H1 (cell line): ENCODE measurements at places on chromosomes 13 and 19.

DNA sequence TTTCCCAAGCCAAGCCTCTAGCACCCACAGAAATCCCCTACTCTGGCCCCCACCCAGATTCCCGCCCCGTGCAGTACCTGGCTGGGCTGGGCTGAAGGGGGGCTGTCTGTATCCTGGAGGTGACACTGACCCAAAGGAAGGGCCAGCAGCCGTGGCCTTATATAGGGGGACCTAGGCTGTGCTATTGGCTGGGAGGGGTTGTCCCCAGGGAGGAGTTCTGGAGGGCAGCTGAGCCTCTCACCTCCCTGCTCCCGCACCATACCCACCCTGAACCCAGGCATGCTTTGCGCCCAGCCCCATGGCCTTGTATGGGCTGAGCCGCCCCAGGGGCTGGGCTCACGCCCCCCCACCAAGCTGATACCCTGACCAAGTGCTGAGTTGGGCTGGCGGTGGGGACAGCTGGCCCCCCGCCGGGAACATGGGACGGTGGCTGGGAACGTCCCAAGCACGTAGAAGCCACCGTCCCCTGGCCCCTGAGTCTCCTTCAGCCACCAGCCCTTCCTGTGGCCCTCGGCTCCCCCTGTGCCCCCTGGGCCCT, at the start of gene CKM:
CKM (minus strand) TSS at position 132 of the 538 bp plus-strand sequence. CDS start 3,162 bp downstream, outside the sequence.
- no peak for DNase-seq

- DNase-seq = no peak
Observed at GRCh38 chr13:35593651-35594050, 117.2 kb upstream of the MAB21L1 start.

GRCh38 chr19:55986487-55986886, at the start of gene NLRP5:
NLRP5 (plus strand) TSS chr19:55986775.
- DNase-seq = no peak

DNA sequence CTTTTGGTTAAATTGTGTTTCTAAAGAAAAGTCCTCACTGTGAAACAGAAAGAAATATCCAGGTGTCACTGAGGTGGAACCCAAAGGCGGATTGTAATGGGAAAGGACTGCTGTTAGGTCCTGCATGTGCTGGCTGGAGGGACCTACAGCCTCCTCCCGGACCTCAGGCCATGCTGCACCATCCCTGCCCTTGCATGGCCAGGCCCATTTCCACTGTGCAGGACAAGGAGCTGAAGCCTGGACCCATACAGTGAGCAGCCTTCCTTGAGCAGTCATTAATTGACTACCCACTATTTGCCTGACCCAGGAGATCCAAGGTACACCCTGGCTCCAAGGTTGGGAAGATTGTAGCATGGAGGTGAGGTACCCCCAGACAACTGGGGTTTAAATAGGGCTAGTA, 17.6 kb downstream of the VSTM2B start:
- DNase-seq = no peak

DNA sequence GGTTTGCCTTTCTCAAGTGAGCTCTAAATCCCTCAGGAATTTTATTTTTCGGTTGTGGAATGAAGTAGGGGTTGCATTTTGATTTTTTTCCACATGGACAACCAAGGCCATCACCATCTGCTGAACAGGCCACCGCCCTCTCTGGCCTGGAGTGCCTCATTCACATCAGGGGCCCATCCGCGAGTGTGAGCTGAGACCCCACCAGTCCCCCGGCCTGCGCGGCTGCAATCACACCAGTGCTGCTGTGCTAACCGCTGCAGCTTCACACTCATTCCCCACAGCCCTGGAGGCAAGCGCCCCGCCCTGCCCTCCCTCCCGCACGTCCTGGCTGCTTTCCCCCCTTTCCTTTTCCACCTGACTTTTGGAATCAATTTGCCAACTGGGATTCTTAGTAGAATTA, 35.7 kb upstream of the ARHGEF7 start:
- DNase-seq = no peak

DNA sequence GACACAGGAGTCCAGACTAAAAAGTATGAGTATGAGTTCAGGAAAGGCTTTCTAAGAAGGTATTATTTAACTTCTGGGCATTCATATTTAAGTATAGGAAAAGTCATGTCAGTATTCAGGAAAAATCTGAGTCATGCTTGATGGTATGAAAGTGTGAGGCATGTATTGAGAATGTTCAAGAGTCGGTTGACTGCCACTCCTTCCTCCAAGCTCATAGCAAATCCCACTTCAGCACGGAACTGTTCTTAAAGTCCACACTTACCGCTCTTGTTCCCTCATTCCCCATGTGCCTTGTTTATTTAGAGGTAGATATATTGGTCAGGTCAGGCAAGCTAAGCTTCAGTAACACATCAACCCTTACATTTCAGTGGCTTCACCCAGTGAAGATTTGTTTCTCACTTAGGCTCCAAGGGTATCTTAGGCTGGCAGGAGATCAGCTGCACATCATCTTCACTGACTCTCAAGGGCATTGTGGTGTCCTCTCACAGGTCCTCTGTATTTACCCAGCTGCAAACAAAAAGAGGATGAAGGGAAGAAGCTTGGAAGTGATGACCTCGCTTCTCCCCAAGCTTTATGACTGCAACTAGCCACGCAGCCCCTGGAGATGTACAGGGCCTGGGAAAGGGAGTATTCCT, 1189.2 kb downstream of the EFNB2 start:
- DNase-seq = no peak

- DNase-seq = no peak
Observed at GRCh38 chr19:35845215-35846037, 6.9 kb downstream of the NPHS1 start.

- DNase-seq = peak; percentile 80
Observed at GRCh38 chr19:6464070-6464873, at the start of gene CRB3. CRB3 (plus strand) TSS chr19:6464271; CDS start chr19:6464702, 431 bp downstream.

GRCh38 chr13:32019612-32020233, 11.9 kb upstream of the FRY start:
- no peak for DNase-seq

DNA sequence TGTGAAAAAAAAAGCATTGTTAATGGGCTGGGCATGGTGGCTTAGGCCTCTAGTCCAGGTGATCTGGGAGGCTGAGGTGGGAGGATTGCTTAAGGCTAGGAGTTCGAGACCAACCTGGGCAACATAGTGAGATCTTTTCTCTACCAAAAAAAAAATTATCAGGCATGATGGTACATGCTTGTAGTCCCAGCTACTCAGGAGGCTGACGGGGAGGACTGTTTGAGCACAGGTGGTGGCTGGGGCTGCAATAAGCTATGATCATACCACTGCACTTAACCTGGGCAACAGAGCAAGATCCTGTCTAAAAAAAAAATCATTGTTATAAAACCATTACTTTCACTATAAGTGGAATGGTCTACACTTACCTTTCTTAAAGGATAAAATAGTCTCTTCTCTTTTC, 30.4 kb downstream of the GPC6 start:
- no peak for DNase-seq

DNA sequence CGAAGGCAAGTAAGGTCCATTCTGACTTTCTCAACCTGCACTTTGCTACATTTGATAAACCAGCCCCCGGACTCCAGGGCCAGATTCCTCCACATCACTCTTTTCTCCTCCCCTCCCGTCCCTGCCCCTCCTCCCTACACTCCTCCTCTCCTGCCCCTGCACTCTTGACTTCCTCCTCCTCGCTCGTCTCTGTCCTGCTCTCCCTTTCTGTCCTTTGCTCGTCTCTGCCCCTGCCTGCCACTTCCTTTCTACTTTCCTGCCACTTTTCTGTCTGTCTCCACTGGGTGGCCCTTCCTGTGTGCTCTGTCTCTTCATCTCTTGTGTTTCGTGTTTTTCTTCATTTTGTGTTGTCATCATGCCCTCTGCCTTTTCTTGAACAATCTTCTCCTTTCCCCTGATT, 7.0 kb downstream of the U2AF2 start:
- no peak for DNase-seq

DNA sequence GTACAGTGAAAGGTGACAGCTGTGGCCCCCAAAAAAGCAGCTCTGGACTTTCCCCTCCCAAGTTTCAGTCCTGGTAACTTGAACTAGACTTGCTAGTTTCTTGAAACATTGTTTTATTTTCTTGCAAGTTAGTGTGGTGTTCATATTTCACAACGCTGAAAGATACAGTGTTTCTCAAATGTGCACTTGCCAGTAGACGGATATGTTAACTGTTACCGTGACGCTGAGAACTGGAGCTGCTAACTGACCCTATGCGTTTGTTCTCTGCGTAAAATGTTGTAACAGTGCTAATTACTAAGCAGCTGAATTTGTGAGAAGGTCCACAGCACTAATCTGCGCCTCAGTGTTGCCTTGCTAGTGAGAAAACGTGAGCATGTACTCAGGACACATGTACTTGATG, 79.6 kb downstream of the GGACT start:
- DNase-seq = no peak

DNA sequence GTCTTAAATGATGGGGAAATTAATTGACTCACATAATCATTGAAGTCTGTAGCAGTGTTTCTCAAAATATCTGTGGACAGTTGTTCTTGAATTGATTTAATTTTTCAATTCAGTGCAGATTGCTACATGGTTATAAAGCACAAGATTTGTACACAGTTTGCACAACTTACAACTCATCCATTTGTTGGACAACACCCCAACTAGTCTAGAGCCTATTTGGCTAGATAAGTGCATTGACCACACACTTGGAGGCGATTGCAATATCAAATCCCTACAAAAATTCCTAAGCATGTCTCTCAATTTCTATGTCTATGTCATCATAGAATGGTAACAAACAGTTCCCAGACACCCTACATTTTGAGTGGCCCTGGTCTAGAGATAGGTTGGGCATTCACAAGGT, 48.0 kb upstream of the IPO5 start:
- DNase-seq = no peak

DNA sequence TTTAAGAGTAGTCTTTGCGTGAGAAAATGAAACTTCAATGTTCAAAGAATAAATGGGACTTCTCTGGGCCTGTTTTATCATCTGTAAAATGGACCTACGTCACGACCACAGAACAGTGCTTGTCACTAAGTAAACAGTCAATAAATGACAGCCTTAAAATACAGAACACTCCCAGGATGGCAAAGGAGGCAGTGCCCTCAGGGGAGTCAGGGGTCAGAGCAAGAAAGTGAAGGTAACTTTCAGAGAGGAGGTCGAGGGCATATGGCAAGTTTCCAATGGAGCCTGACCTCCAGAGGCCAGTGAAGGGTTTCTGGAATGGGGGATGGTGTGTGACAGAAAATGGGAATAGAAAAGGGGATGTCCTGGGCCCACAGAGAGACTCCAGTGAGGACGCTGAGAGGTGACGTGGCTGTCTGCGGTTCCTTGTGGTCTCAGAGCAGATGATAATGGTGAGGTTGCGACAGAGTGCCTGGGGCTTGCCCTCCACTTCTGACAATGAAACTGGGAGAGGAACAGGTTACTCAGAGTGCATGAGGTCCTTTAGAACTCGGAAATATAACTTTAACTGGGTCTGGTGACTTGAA, 91.8 kb downstream of the UBL3 start:
- no peak for DNase-seq

- no peak for DNase-seq
Observed at GRCh38 chr13:36105726-36106125, 25.5 kb downstream of the DCLK1 start.

DNA sequence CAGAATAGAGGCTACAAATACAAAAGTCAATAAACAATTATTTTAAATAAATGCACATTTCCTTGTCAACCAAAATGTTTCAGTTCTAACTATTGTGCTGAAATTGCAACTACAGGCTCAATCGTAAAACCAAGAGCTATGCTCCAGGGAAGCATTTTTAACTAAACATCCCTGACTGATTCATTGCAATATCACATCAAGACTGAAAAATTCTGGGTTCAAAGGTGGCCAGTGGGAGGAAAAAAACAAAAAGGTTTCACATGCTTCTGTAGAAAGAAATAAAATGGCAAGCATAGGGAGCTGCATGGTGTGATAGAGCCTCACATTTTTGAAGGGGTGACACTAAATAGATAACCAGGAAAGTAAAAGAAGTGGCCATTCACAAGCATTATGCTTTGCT, 862.8 kb downstream of the PCDH9 start:
- no peak for DNase-seq

DNA sequence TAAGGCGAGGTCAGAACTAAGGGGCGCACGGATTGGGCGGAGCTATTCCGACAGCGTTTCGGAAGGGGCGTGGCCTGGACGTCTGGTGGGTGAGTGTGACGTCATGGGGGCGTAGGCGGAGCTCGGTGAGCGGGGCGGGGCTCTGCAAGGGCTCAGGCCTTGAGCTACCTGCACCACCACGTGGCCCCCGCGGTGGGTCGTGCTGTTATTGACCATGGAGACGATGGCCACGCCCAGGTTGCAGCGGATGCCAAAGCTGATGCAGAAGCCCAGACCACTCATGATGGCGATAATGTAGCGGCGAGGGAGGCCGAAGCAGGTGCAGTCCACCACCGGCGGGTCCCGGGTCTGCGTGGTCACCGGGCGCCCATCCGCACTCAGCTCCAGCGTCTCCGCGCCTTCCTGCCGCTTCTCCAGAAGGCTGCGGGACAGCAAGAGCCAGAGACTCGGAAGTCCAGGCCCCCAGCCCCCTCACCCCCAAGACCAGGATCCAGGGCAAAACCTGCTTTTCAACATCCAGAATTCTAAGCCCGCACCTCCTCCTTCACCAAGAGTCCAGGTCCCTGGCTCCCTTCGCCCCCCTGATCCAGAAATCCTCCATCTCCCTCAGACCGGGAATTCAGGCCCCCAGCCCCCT, 4.8 kb downstream of the SLC17A7 start:
- DNase-seq = peak; percentile 89

- no peak for DNase-seq
Observed at GRCh38 chr13:112078879-112079531, 12.1 kb downstream of the SOX1 start.

GRCh38 chr13:73365681-73366080, 306.9 kb downstream of the KLF5 start:
- no peak for DNase-seq

GRCh38 chr13:110652231-110652730, 36.9 kb downstream of the NAXD start:
- no peak for DNase-seq

DNA sequence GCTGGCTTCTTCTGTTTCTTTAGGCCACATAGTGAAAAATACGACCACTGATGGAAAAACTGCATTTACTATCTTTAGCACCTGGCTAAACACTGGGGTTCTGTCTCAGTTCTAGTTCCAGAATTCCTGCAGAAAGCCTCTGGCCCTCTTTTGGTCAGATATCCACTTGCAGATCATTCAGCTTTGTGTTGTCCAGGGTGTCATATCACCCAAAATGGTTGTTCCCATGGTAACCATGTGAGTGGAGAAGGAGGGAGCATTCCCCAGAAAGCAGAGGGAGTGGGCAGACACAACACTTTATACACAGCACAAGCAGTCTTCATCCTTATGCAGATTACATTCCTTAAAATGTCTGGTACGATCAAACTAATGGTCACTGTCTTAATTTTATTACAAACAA, 73.5 kb downstream of the CAB39L start:
- no peak for DNase-seq

DNA sequence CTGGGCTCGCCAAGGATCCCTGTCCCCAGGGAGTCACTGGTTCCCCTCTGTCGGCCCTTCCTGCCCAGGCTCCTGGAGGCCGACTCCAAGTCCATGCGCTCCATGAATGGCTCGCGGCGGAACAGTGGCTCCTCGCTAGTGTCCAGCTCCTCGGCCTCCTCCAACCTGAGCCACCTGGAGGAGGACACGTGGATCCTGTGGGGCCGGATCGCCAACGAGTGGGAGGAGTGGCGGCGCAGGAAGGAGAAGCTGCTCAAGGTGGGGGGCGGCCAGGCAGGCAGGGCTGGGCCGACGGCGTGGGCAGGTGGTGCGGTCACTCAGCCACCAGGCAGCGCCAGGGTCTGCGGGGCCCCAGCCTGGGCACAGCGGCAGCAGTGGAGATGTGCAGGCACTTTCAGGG, 17.6 kb downstream of the EVI5L start:
- DNase-seq = no peak

GRCh38 chr13:27450921-27451471, 632 bp upstream of the MTIF3 start:
- peak; percentile 70 for DNase-seq

- DNase-seq = no peak
Observed at GRCh38 chr13:110407021-110407420, 99.9 kb downstream of the COL4A2 start.
